NCI-H526 (cell line): ENCODE measurements at places on chromosomes 5 and 9.

- DNase-seq: no peak
These were observed 12.6 kb downstream of the CRB2 start for GRCh38 chr9:123368536-123369153.

GRCh38 chr5:172342918-172343317 is 59.4 kb upstream of the UBTD2 start:
- no peak for DNase-seq

- DNase-seq: no peak
These were observed 32.9 kb downstream of the SLC12A2 start for GRCh38 chr5:128116445-128116844.

GRCh38 chr5:106397700-106398099 is 1273.0 kb downstream of the EFNA5 start:
- no peak for DNase-seq

DNA sequence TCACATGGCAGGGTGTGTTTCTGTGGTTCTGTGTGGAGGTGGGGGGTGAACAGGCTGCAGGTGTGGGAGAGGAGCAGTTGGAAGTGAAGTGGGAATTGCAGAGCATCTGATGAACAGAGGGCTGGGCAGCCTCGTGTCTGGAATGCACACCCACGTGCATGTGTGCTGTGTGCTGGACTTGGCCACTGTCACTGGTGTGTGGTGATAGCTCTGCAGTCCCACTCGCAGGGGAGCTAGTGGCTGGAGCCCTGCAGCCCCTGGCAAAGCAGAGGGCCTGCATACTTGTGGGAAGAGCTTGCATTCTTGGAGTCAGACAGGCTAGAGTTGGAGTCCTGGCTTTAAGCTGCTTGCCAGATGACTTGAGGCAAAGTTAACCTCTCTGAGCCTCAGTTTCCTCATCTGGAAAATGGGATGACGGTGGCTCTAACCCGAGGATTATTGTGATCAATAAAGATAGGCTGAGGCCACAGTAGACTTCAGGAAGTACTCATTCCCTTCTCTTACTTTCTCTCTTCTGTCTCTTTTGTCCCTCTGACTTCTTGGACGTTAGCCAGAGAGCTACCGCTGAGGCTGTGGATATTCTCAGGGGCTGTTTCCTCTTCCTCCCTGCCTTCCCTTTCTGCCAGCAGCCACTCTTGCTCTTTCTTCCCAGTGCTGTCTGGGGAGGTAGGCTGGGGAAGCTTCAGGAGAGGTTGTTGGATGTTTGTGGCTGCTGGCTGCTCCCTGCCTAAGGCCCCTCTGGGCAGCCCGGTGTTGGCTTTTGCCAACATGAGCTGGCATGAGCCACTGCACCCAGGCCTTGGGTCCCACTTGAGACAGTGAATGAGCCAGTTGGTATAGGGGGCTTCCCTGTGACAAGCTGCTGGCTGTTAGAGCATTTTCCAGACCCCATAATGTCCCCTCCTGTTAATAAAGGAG is 18.3 kb downstream of the PSAT1 start:
- no peak for DNase-seq
